ENCODE measurements at places on chromosomes 6 and 20.

GRCh38 chr20:32582659-32583580 lies 2.2 kb downstream of the NOL4L start:
- peak; percentile 76 for DNase-seq

- DNase-seq: no peak
Measured at GRCh38 chr6:7176208-7176607, 68.4 kb downstream of the RREB1 start.

DNA sequence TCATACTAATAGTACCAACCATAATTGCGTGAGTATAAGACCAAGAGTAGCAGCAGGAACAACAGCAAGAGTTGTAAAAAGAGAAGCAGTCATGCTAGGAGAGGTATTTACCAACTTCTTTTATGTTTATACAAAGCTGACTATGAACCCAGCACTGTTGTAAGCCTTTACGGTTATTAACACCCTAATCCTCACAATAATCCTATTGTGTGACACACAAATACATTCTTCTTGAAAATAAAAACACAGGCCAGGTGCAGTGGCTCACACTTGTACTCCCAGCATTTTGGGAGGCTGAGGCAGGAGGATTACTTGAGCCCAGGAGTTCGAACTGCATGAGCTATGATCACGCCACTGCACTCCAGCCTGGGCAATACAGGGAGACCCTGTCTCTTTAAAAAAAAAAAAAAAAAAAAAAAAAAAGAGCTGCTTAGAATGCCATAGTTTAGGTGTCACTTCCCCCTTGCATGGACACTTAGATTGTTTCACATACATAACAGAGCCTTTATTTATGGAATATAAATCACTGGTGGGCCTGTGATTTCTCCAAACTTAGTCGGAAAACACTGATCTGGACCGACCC lies 20.2 kb downstream of the HCK start:
- DNase-seq: no peak

DNA sequence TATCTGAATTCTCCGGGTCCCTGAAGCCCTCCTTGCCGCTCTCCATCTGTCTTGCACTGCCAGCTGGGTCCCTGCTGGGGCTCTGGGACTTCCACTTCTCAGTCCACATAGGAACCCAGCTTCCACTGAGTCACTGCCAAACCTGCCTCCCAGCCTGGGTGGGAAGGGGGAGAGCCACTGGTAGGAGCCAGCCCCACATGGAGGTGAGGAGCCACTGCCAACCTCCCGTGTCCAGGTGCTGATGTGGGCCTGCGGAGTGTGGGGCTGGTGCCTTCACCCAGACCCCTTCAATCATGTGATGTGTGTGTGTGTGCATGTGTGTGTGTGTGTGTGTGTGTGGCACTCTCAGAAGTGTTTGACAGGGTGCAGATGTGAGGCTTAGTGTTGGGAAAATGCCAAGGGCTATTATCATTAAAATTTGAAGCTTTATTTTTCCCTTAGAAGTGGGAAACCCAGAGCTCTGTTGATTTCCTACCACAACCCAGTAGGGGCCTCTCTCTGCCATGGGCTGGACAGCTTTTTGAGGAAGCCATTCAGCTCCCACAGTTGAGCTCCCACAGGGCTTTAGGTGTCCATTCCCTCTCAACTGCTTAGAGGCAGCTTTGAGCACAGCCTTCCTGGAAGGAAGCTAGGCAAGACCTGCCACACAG lies 9.3 kb upstream of the SGK2 start:
- peak; percentile 21 for DNase-seq
